ENCODE measurements at places on chromosomes 16 and 17.

- no peak for DNase-seq
Observed at GRCh38 chr17:63311416-63311937, 134.6 kb downstream of the CYB561 start.

- DNase-seq: no peak
Observed at GRCh38 chr16:19923396-19923795, 38.7 kb upstream of the GPRC5B start.

DNA sequence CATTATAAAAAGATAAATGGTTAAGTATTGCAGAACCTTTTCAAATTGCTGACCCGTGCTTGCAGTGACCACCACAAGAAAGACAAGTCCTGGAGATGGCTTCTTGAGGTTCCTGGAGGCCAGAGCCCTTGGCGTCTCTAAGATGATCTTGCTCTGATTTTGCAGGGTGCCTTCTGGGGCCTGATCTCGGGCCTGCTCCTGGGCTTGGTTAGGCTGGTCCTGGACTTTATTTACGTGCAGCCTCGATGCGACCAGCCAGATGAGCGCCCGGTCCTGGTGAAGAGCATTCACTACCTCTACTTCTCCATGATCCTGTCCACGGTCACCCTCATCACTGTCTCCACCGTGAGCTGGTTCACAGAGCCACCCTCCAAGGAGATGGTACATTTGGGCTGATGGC lies 63.0 kb downstream of the SLC5A11 start:
- no peak for DNase-seq

DNA sequence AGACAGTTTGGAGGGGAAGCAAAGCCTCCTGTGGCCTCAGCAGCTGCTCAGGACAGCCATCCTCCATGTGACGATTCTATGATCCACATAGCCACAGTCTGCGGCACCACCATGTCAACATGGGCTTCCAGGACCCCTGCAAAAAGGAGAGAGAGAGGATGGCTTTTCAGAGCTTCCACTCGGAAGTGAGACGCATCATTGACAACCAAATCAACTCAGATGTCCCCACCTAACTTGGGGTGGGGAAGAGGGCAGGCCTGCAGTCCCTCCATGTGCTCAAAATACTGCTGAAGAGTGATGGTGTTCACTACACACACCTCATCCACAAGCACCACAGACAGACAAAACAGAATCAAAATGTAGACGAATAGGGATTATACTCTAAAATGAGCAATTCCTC lies 5.9 kb upstream of the METTL16 start:
- DNase-seq: no peak

DNA sequence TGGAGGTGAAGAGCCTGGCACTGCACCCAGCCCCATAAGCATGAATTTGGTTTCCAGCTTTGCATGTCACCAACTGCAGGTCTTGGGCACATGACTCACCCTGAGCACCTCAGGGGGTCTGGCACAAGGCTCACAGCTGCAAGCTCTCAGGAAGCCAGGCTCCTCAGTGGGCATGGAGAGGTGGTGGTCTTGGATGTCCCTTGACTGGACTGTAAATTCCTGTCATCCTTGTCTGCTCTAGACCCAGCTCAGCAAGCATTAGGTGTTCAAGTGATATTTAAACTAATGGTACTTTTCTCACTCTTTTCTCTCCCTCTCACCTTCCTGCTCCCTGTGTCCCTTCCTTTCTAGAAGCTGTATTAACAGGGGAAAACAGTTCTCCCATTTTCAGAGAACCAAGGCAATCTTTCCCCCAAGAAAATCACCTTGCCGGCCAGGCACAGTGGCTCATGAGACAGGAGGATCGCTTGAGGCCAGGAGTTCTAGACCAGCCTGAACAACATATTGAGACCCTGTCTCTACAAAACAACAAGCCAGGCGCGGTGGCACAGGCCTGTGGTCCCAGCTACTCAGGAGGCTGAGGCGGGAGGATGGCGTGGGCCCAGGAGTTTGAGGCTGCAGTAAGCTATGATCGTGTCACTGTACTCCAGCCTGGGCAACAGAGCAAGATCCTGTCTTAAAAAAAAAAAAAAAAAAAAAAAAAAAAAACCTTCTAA lies 5.1 kb upstream of the KIFC3 start:
- DNase-seq: no peak

- DNase-seq: no peak
Observed at GRCh38 chr17:10640475-10640874, 16.6 kb downstream of the MYH3 start.

- peak; percentile 78 for DNase-seq
Observed at GRCh38 chr16:31008149-31008548, 2.3 kb downstream of the STX1B start.

GRCh38 chr16:56848955-56849689 lies 15.9 kb upstream of the SLC12A3 start:
- DNase-seq: peak; percentile 69
